Right renal pelvis (tissue), 4 donors: ENCODE measurements at places on chromosomes 12 and 14.

DNA sequence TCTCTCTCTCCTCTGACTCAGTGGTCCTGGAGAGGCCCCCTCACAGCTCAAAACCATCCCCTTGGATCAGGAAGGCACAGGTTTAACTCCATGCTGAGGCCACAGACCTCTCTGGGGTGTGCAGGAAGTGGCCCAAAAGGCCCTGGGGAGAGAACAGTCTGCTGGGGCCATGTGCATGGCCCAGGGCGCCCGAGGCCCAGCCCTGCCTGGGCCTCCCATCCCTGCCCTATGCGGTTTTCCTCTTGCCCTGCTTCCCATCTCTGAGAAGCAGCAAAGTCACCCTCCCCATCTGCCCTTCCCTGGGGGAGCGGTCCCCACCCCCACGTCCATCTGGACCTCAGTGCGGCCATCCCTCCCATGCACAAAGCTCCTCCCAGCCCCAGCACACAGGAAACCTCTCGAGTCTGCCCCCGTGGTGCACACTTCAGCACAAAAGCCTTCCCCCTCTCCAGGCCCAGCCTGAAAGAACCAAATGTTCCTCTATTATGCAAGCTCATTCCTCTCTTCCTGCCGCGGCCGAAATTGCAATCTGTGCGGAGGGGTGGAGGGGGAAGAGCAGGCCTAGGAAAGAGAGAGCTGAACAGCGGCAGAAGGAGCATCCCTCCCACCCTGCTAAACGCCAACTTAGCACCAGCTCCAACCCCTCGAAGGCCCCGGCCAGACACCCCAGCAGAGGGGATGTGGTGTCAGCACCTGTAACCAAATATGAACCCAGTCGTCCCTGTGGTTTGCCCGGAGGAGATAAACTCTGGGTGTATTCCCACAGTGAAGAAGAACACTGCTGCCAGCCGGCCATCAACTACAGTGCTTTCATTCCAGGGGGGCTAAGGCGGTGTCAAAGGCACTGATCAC, 108.5 kb downstream of the SCARB1 start:
- peak; percentile 65 for DNase-seq

DNA sequence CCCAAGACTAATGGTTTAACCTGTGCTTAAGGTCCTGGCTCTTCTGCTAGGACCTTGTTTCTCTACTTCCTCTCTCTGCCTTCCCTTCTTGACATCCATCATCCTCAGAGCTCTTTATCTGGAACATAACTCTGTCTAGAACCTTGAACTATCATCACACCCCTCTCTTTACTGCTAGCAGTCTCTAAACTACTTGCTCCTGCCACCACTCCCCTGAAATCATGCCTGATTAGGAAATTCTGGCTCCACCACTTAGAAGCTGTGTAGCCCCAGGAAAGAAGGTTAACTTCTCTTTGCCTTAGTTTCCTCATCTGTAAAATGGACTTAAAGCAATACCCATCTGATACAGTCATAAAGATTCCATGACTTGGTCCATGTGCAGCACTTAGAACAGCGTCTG, 9.1 kb downstream of the SLC38A1 start:
- DNase-seq = no peak

DNA sequence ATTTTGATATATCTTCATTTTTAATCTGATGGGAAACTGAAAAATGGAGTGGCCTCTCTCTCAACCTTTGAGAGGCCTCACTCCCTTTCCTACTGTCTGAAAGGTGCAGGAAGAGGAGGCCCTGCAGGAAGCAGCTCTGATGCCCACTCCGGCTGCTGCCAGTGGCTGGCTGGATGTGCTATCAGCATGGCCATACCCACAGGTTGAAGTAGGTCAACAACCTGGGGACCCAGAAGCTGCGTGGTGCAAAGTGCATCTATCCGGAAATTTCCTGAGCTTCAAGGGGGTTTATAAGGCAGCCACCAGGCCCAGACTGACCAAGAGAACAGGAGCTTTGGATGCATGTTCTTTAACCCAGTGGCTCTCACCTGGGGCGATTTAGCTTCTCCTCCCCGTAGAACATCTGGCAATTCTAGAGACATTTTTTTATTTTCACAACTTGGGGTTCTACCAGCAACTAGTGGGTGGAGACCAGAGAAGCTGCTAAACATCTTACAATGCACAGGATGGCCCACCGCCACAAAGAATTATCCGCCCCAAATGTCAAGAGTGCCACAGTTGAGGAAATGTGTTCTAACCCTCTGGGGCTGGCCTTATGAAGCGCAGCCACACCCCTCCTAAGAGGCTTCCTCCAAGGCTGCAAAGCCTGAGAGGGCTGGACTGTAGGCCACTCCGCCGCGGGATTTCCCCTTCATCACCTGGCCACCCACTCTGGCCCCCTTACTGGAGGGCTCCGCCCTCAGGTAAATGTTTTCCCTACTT, 8.2 kb upstream of the BATF start:
- DNase-seq = no peak

DNA sequence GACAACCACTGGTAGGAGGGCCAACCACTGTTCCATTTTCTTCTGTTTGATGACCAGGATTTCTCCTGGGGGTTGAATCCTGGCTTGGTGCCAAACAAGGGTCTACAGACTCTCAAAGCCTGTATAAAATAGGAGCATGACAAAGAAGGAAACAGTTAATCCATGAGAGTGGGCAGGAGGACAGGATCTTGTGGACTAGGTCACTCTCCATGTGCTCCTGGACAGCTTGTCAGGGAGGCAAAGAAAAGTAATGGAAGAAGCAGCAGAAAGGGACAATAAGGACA, 243.7 kb downstream of the AKAP6 start:
- no peak for DNase-seq

DNA sequence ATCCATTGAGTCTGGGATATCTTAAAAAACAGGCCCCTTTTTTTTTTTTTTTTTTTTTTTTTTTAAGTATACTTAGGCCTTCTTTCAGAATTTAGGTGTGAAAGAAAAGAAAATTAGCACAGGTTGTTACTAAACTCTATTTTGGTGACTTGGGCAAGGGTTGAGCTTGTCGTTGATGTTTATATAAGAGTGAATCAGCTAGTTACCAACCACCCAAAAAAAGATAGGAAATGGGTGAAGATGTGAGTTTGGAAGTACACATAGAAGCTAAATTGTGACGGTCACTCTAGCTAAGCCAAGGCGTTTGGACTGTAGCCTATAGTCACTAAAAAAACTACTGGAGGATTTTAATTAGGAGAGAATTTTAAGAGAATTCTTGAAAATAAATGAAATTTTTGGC, 1247.2 kb downstream of the AACS start:
- DNase-seq = no peak

GRCh38 chr12:1204581-1205121, 213.6 kb downstream of the ERC1 start:
- DNase-seq = no peak

DNA sequence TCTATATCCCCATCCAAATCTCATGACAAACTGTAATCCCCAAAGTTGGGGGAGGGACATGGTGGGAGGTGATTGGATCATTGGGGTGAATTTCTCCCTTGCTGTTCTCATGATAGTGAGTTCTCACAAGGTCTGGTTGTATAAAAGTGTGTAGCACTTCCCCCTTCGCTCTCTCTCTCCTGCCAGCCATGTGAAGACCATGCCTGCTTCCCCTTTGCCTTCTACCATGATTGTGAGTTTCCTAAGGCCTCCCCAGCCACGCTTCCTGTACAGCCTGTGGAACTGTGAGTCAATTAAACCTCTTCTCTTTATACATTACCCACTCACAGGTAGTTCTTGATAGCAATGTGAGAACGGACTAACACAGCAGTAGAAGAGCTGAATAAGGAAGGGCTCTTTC, 62.6 kb upstream of the VASH1 start:
- no peak for DNase-seq

DNA sequence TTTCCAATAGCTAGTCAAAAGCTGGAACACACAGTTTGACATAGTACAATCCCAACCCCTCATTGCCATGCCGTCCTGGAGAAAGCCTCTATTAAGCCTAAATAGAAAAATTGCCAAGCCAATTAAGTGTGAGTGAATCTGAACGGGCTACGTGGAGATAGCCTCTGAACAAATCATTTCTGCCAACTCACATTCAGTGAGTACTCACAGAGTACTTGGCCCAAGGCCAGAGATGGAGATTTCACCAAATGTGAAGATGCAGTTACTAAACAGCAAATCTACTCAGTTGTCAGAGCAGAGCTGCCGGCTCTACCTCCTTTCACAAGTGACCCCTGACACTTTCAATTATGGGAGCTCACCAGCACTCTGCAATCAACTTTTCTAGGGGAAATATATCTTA, 350.0 kb downstream of the GALC start:
- no peak for DNase-seq

DNA sequence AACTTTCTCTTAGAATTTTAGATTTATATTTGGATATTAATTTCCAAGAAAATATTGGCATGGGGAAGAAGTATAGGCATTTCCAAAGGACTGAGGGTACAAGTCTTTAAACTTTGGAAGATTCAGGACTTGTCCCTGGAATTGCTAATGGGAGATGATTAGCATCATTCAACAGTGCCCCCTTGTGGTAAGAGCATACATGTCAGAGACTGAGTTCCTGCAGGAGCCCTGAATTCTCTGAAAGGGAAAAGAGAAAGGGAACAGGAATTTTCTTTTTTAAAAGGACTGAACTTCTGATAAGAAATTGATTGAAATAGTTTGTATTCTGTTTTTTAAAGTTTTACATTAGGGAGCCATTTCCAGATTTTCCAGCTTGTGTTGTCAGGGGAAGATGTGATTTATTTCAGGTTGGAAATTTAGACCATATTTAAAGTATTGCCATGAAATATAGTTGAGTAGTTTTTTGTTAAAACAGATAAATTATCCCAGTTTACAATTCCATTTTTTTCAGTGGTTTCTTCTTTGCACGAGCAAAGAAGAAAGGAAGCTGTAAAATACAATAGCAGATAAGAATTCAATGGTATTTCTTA, 44.0 kb upstream of the REP15 start:
- DNase-seq = peak; percentile 65

DNA sequence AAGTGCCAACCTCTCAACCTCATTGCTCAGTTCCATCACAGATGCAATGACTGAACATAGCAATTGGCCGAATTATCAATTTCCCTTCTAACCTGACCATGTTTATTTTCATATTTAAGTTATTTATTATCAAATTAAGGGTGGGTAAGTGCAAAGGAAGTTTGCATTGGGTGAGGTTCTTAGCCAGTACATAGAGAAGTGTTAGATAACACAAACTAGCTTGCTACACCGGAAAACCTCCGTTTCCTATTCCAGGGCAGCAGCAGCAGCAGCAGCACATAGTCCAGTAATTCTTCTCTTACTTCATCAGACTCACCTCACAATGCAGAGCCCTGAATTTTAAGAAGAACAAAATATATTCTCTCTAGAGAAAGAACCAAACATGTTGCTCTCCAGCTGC, 200.5 kb upstream of the OR4E1 start:
- no peak for DNase-seq

- DNase-seq = no peak
Observed at GRCh38 chr12:119375075-119375882, 40.8 kb downstream of the CCDC60 start.

DNA sequence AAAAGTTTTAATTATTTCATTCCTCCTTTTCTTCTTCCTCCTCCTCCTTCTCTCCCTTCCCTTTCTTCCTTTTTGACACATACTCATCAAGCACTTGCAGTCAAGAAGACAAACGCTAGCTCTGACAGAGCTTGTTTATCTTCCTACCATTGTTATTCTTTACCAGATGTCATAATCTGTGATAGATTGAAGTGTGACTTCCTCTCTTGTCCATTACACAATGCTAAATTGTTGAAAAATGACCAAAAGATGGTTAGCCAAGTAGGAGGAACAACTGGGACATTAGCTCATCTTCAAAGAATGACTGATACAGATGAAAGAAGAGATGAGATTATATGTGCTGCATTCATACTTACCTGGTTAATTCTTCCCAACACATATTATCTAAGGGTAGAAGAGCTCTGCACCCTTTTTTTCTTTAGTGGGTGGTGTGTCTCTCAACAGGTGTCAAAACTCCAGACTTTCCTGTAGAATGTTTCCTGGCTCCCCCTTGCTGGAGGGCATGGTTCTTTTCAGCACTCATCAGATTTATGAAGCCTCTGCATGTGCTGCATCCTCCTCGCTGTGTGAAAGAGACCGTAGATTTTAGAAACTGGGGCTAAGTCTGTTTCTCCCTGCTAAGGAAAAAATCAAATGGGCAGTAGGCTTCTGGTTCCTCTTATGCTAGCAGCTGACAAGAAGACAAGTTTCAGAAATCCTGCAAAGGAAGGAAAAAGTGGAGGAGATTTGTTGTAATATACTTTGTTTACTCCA, 147.1 kb downstream of the TMX1 start:
- DNase-seq = no peak

GRCh38 chr14:64196814-64197411, 97.3 kb downstream of the ESR2 start:
- peak; percentile 42 for DNase-seq

DNA sequence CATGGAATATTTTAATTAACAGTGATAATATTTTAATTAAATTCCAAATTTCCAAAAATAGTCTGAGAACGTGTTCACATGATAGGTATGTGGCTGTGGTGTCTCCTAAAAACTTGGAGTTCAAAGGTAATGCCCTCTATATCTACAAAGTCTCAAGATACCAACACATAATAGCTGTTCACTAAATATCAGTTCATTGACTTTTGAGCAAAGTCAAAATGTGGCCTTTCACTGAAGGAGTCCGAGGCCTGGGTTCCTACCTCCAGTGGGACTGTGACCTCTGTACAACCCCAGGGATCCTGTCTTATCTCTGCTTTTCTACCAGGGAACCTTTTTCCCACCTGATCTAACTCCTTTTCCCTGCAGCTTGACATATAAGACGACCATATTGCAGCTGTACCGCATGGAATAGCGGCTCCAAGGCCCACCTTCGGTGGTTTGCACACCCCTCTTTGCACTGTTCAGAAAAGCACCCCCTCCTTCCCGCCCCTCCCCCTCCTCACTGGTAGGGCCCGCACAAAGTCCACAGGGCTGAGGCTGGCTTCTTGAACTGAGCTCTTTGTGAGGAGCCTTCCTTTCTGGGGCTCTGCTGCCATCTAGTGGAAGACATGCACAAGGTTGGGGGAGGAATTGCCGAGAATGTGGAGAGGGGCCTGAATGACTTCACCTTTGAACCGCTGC, 3.1 kb downstream of the CCND2 start:
- peak; percentile 94 for DNase-seq

GRCh38 chr12:1805441-1806081, 14.8 kb upstream of the LRTM2 start:
- DNase-seq = no peak

- DNase-seq = no peak
Observed at GRCh38 chr14:74618078-74618952, 6.3 kb upstream of the LTBP2 start.
